CD4-positive, alpha-beta T cell (primary cell): ENCODE measurements at places on chromosomes 12 and 14. TPM values are rescaled to one million over a fixed set of nuclear protein-coding genes. Genes with fewer than 3 reads are reported as not detected.

The NYNRIN gene
- total RNA-seq = 0.25 TPM

The RTN1 gene
- 0.14 TPM for total RNA-seq

The TAS2R42 gene
- total RNA-seq = not detected

The NPFF gene
- not detected for total RNA-seq

The CCNB1IP1 gene
- total RNA-seq = 26.2 TPM

The KDM2B gene
- 62.6 TPM for total RNA-seq

The ADAM21 gene
- total RNA-seq = not detected

The CD163L1 gene
- not detected for total RNA-seq

The VRTN gene
- total RNA-seq = not detected

The FOXG1 gene
- total RNA-seq = not detected

The PRIMA1 gene
- not detected for total RNA-seq

The CLEC4C gene
- total RNA-seq = not detected

The ARHGAP9 gene
- total RNA-seq = 370 TPM

The TRPV4 gene
- total RNA-seq = not detected

The GUCY2C gene
- total RNA-seq = not detected

GRCh38 chr14:36363704-36364103 is 43.3 kb upstream of the MBIP start:
- DNase-seq = no peak

- no peak for DNase-seq
These were observed 105.4 kb downstream of the SRGAP1 start for GRCh38 chr12:63949902-63950301.

- DNase-seq = no peak
These were observed 92.9 kb downstream of the SPTSSA start for GRCh38 chr14:34368971-34369647.

- no peak for DNase-seq
These were observed 135.6 kb upstream of the PRMT8 start for GRCh38 chr12:3355378-3355900.

DNA sequence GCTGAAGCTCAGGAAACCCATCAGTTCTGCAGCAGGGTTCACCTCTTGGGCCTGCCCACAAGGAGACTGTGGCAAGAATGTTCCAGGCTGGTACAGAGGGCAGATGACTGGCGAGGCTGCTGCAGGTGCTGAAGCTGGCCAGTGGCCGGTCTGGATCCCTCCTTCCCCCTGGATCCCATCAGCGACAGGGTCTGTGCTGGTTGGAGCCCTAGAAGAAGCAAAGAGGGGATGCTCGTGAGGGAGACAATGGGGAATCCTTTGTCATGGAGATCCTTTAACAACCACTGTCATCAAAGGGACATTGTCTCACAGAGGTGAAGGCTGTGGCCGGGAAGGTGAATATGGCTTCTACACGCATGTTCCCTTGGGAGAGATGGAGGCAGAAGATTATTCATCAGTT is 211.4 kb upstream of the TMEM132C start:
- DNase-seq = no peak

DNA sequence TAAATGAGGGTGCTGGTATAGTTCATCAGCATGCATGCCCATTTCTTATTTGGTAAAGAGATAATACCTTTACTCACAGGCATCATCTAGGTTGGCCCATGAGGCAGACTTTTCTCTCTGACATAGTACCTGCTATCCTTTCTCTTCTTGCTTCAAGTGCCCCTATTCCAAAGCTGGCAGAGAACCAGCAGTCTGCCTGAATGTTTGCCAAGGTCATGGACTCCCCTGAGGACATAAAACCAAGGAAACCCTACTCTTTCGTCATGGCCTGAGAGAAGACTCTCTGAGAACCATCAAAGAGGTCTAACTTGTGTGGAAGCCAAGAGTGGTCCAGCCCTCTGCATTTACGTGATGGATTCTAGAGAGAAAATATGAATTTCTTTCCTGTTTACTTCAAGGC is 11.9 kb downstream of the PPP1R36 start:
- DNase-seq = no peak

DNA sequence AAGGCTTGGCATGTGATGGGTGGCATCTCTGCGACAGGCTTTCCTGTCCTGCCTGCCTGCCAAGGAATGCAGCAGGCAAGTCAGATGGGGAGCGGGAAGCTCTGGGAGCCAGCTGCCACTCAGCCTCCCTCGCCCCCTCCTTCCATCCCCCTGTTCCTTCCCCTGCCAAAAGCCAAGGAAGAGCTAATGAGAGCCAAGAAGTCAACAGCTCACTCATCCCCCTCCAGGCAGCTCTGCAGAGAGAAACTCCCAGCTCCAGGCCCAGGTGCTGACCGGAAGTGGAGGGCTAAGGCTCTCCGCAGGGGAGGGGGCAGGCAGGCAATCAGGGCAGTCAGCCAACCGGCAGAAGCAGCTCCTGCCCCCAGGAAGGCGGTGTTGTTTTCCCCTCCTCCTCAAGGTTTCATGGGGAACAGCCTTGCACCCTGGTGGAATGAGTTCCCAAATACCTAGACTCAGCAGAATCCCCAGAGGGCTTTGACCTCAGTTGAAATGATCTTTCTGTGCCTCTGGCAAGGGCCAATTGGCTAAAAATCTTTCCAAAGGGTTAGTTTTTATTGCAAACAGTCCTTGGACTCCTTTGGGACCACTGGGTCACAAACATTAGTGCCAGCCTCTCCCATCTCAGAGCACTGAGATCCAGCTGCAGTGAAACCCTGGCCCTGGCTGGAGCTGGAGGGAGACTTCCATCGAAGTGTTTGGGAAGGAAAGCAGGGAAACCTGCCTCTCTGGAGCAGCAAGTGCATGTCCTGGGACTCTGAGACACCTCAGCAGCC is 349.1 kb downstream of the DPF3 start:
- no peak for DNase-seq

DNA sequence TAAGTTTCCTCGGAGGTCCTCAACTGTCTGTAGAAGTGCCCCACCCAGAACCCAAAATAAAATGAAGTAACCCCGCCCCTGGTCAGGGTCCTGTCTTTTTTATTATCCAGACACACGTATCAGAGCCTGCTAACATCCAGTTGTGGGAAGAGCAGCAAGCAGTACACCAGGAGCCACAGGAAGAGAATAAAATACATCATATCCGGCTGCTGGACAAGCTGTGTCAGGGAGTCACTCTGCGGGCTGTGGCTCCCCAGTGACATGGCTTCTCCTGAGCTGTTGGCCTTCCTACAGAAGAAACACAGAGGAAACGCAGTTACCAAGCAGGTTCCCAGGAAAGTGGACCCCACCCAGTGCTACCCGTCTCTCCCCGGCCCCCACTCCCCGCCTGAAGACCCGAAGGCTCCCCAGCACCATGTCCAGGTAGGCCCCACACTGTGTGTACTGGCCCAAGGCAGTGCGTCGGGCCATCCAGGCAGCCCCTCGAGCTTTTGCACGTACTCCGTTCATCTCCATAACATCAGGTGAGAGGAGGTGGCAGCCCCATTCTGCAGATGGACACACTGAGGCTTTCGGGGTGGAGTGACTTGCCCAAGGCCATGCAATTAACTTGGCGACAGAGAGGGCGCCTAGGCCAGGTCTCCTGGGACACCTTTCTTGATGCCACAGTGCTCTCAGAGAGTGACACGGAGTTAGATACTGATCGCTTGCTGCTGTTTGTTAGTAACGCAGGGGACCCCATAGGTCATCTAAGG is 34.3 kb upstream of the DICER1 start:
- no peak for DNase-seq

GRCh38 chr14:91269076-91269991 is 24.8 kb upstream of the GPR68 start:
- no peak for DNase-seq

DNA sequence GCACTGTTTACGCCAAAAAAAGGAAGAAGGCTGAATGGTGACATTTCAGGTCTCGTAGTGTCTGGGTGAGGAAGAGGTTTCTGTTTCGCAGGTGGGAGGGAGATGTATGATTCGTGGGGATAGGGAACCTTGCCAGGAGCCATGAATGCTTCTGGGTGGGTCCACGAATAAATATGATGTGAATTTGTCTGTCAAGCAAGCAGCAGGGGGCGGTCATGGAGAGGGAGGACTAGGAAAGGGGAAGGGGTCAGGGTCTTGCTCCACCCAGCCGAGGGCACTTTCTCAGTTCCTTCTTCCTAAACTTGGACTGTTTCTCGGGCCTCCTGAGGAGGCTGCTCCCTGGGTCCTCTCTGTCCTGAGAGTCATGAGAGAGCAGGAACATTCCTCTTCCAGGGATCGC is 72.5 kb downstream of the LGMN start:
- no peak for DNase-seq

DNA sequence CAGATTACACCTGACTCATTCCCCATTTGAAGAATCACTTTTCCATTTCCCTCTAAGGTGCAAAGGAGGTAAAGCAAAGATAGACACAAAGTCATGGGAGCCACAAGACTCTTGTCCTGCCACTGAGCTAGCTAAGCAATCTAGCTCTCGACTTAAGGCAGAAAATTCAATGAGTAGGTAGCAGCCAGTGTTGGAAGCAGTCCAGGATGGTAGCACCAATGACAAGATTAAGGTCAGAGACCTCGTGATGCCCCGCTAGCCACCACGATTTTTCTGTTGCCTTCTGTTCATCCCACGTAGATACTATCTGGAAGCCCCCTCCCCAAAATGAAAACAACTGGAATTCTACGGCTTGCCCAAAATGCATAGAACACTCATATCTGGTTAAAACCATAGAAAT is 1.4 kb downstream of the VAMP1 start:
- peak; percentile 30 for DNase-seq

- no peak for DNase-seq
These were observed 9.2 kb upstream of the DTD2 start for GRCh38 chr14:31466554-31466953.

DNA sequence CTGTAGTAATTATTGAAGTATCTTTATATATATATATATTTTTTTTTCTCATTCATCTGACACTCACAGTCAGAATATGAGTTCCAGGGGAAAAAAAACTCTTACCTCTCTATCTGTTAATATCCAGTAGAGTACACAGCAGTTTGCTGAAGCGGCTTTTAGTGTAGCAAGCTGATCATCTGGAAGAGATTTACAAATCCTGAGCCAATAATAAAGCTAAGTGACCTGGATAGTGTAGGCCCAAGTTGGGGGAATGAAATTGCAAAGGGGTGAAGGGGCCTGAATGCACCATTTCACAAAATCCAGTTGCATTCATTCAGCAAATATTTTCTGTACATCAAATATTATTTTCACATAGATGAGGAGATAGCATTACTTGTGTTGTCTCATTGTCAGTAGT is 234.6 kb upstream of the FLRT2 start:
- no peak for DNase-seq

DNA sequence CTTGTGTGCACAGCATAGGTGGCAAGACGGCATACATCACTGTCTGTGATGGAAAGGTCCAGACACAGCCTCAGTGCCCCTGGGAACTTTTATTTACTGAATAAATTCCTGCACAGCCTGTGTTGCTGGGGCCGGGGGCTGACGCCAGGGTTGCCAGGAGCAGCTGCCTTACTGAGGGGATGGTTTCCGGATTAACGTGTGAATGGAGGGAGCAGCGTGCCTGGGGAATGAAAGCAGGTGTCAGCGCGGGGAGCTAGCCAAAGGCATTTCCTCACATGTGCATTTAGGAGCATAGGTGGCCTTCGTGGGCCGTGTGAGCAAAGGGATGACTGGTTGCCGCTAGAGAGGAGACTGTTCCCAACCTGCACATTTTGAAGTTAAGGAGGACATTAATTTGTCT is 41.6 kb downstream of the SFSWAP start:
- DNase-seq = no peak

- DNase-seq = no peak
These were observed 124.2 kb downstream of the HMGA2 start for GRCh38 chr12:65948320-65949008.

- no peak for DNase-seq
These were observed 238.4 kb upstream of the HMGA2 start for GRCh38 chr12:65585648-65586602.

- DNase-seq = no peak
These were observed 415.3 kb downstream of the SOX5 start for GRCh38 chr12:23534196-23534595.

- DNase-seq = no peak
These were observed 42.2 kb downstream of the KCNA5 start for GRCh38 chr12:5085896-5086295.

GRCh38 chr12:11553871-11554533 is 95.5 kb upstream of the ETV6 start:
- no peak for DNase-seq

GRCh38 chr14:70567791-70568190 is 32.7 kb downstream of the MED6 start:
- no peak for DNase-seq

DNA sequence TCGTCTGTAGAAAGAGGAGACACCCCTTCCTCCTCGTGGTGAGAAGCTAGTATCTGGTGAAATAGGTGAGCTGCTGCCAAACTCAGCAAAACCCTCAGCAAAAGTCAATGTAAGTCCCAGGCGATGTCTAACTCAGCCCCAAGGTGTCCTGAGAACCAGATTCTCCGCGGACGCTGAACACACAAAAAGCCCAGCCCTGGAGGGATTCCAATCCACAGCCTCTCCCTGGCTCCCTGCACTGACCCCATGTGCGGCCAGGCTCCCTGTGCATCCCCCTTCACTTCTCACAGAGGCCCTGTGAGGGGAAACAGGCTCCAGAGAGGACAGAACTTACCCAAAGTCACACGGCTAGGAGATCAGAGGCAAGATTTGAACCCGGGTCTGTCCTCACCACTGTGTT is 81.5 kb downstream of the NINJ2 start:
- no peak for DNase-seq

- DNase-seq = no peak
These were observed 784 bp downstream of the PSMA6 start for GRCh38 chr14:35292770-35293561.

DNA sequence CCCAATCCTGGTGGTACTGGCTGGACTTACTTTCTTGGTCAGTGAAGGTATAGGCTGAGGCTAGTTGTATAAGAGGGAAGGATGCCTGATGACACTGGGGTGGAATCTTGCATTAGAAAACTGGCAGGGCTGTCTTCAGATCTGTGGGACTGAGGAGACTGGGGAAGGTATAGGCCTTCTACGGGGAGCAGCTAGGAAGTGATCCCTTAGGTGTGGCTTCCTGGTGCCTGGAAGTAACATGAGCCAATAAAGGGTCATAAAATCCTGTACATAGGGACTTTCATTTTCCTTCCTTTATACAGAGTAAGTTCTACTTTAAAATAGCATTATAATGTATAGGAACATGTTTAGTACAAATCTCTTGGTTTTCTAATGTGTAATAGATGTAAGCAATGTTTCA is 716.8 kb downstream of the LRFN5 start:
- no peak for DNase-seq

GRCh38 chr12:27208414-27208750 is 35.7 kb upstream of the STK38L start:
- no peak for DNase-seq

DNA sequence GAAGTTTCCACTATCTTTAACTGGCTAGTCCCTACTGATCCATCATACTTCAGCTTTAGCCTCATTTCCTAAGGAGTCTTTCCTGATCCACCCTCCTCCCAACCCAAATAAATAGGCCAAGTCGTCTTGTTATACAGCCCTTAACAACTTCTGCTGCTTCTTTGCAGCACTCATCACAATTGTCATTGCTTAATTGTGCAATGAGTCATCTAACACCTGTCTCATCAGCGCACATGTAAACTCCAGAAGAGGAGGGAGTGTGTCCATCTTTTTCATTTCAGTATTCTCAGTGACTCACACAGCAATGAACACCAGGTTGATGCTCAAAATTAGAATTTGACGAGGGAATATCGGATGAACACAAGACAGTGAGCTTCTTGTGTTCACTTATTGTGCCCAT is 87.3 kb downstream of the SUDS3 start:
- DNase-seq = no peak

GRCh38 chr14:34013721-34014060 is 62.8 kb upstream of the EGLN3 start:
- no peak for DNase-seq
